ENCODE measurements at places on chromosomes 12 and 14.

GRCh38 chr12:126064028-126064427 lies 998.8 kb downstream of the AACS start:
- DNase-seq, result no peak

- DNase-seq, result no peak
These were observed 79.1 kb upstream of the ATP2B1 start for GRCh38 chr12:89787763-89788162.

- DNase-seq, result peak; percentile 55
These were observed 111.9 kb downstream of the FOXN3 start for GRCh38 chr14:89304972-89305703.

- no peak for DNase-seq
These were observed 2.0 kb upstream of the ZNF385A start for GRCh38 chr12:54386403-54387113.

DNA sequence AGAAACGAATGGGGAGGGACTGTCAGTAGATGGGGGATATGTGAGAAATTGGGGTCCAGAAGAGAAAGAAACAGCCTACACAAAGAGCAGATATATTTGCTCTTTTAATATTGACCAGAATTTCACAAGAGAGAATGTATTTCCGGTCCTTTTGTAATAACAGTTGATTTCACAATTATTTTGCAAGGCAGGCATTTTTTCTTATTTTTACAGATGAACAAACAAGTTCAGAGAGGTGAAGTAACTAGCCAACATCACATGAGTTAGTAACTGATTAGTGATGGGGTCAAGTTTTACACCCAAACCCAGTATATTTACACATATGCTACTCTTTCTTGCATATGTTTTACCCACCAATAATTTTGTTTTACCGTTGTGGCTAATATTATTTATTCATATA lies 188.2 kb downstream of the NAV3 start:
- no peak for DNase-seq

GRCh38 chr12:13205809-13206559 lies 9.5 kb downstream of the EMP1 start:
- no peak for DNase-seq

DNA sequence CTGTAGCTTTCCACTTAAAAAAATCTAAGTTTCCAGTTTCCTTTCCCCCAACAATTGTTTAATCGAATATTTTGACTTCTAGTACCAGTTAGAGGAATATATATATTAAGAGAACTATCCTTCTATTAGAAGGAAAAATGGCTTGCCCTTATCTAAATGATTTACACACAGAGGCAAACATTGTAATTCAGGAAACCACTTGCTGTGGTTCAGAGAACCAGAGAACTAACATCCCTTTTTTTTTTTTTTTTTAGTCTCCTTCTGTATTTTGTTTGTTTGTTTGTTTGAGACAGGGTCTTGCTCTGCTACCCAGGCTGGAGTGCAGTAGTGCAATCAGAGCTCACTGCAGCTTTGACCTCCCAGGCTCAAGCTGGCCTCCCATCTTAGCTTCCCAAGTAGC lies 746.6 kb downstream of the VRK1 start:
- no peak for DNase-seq

DNA sequence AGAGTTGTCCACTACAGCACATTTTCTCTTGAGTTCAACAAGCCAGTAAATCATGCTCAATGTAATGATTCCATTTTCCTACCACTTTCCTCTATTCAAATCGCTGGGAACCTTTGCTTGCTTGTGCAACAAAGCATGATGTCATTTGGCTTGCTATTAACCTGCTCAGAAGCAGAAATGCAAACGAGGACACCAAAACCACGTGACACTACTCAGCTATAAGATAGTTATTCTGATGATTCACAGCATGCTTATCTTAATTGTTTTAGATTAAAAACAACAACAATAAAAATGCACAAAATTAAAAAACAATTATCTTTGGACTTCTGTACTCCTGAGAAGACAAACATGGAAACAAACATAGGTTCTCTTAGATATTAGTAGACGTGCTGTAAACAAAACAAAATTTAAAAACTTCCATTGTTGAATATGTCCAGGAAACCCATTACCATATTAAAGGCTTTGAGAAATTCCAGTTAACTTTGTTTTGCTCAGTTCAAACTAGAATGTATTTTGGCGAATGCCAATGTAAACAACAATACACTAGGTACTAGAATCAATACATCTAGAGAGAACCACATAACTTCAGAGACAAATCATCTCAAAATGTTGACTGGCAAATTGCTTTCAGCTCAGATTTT lies 77.5 kb upstream of the KRAS start:
- DNase-seq, result peak; percentile 17

All from NCI-H345 (cell line).